ENCODE measurements at places on chromosomes 1 and 21. TPM values are rescaled to one million over a fixed set of nuclear protein-coding genes. Genes with fewer than 3 reads are reported as not detected.

DNA sequence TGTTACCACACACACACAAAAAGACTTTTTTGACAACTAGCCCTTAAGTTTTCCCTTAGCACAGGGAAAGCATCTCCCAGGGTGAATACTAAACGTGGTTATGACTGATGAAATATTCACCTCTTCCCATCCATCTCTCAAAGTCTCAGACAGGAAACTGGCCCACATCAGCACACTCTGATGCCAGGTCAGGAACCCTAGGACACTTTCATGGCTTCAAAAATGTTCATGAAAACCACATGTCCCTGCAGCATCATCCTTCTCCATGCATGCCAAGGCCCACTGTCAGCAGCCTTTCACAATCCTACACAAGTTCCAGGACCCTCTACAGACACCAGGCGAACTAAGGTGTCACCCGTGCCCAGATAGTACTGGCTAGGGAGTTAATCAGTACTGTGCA lies 68.7 kb downstream of the DNTTIP2 start:
- no peak for DNase-seq

Gene A3GALT2
- not detected for total RNA-seq

DNA sequence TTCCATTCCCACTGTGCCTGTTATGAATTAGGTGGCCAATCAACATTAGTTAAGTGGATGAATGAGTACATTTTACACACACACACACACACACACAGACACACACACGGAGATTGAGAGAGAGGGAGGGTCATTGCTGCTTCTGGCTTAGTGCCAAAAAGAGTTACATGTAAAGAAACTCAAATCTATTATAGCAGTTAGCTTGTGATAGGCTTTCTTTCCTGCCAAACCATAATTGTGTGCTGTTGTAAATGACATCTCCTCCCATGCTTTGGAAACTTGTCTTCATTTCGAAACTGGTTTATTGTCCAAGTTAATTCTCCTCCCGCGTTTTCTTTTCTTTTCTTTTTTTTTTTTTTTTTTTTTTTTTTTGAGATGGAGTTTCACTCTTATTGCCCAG lies 1.4 kb upstream of the MT1HL1 start:
- DNase-seq, result no peak

- DNase-seq, result no peak
These were observed 315.6 kb downstream of the NFIA start for GRCh38 chr1:61397935-61398334.

DNA sequence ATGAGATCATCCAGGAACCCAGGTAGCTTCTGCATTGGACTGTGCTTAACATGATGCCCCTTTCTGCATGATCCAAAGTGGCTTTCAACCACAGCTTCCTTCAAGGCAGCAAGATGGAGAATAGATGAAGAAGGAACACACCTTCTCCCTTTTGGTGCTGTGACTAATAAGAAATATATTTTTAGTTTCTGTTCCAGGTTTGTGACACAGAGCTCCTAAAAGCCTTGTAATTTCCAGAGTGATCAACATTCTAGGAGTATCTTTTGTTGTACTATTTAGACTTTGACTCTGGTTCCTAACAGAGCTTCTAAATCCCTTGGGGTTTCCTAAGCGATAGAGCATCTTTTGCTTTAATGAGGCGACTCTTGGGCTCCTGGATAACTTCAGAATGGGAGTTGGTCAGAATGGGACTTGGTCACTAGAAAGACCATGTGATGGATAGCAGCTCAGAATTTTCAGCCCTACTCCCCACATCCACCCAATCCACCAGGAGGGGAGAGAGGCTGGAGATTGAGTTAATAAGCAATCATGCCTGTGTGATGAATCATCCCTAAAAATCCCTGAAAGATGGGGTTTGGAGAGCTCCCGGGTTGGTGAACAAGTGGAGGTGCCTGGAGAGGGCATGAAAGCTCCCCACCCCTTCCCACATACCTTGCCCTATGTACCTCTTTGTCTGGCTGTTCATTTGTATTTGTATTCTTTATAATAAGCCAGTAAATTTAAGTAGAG lies 134.8 kb downstream of the FGGY start:
- DNase-seq, result no peak

DNA sequence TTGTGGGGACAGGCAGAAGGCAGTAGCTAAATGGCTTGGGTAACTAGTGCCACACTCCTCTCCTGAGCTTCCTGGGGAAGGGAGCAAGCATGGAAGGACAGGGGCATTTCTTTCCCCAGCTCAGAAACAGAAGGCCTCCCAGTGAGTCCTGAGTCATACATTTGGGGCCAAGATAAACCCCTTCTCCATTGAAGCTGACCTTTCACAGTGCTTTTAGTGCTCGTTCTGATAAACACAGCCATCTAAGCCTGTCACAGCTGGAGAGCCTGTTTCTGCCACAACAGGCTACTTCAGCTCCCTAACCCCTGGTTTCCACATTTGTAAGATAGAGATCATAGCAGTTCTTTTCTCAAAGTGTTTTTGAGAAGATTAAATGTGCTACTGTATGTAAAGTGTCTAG lies 374.0 kb downstream of the LMX1A start:
- DNase-seq, result no peak

- no peak for DNase-seq
These were observed 250.0 kb downstream of the TM2D1 start for GRCh38 chr1:61474963-61475362.

GRCh38 chr1:44281962-44282703 lies 68.9 kb downstream of the DMAP1 start:
- no peak for DNase-seq

Gene OVAAL
- total RNA-seq, result 2.0 TPM

Gene LCE1B
- total RNA-seq, result not detected

GRCh38 chr21:37043818-37044217 lies 29.1 kb downstream of the PIGP start:
- DNase-seq, result no peak

- no peak for DNase-seq
These were observed 54.4 kb upstream of the RBM34 start for GRCh38 chr1:235215453-235215852.
